ENCODE measurements at places on chromosomes 12 and 14.

DNA sequence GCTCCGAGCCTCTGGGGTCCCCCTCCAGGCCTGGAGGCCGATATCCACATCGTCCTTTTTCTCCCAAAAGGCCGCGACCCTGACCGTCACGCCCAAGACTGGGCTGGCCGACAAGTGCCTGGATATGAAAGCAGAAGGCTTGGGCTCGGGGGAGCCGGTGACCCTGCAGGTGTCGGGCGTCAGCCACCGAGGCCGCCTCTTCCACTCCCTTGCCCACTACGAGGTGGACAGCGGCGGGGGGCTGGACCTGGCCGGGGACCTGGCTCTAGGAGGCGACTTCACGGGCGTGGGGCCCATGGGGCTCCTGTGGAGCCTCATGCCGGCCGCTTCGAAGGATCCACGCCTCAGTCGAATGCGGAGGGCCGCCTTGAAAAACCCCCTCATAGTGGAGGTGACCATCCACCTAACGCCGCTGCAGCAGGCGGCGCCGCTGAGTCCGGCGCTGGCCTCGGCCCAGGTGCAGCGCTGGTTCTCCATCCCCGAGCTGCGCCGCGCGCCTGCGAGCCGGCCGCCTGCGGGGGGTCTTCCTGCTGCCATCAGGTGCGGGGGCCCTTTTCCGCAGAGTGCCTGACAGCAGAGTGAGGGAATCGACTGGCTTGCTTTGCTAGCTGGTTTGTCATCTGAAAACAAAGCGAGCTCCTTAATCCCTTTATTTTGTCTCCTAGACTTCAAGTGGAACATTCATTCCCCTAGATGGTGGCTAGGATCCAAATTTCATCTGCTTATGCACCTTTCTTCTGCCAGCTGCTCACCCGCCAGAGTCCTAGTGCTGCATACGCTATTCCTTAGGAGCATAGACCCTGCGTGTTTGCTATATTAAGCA lies 10.6 kb upstream of the DNAL1 start:
- no peak for DNase-seq

- DNase-seq = no peak
Observed at GRCh38 chr12:117279606-117280005, 81.8 kb downstream of the NOS1 start.

GRCh38 chr14:71964716-71965115 lies 32.5 kb downstream of the RGS6 start:
- no peak for DNase-seq

DNA sequence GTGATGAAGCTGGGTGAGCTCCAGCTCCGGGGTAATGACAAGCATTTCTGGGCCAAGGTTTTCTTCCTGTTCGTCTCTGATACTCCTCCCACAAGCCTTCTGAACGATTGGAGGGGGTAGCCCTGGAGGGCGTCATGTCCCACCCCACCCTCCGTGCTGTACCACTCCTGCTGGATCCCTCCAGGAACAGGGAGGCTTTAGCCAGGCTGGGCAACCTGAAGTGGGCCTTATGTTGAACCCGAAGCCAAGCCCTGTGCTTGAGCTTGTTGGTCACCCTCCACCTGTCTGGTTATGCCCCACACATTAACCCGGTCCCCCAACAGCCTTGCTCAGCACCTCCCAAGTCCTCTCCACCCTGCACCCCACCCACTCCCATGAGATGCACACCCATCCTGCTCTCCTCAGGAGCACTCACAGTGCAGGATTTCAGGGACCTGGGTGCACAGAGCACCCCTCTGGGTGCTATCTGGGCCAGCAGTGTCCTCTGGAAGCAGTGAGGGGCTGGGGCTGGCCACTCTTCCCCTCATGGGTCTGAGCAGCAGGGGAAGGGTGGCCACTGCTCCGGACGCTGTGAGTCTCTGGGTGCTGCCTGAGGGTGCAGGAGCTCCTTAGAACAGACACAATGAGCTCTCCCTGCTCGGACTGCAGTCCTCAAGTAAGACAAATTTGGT lies 6.8 kb upstream of the KRT83 start:
- no peak for DNase-seq

GRCh38 chr12:113860950-113861349 lies 105.2 kb downstream of the RBM19 start:
- DNase-seq = peak; percentile 85

- no peak for DNase-seq
Observed at GRCh38 chr14:72839753-72840607, 53.9 kb downstream of the DPF3 start.

- DNase-seq = no peak
Observed at GRCh38 chr14:101226603-101227425, 323.3 kb upstream of the RTL1 start.

- no peak for DNase-seq
Observed at GRCh38 chr14:80726211-80726610, 215.3 kb downstream of the CEP128 start.

GRCh38 chr12:82600379-82600778 lies 86.3 kb upstream of the TMTC2 start:
- no peak for DNase-seq

DNA sequence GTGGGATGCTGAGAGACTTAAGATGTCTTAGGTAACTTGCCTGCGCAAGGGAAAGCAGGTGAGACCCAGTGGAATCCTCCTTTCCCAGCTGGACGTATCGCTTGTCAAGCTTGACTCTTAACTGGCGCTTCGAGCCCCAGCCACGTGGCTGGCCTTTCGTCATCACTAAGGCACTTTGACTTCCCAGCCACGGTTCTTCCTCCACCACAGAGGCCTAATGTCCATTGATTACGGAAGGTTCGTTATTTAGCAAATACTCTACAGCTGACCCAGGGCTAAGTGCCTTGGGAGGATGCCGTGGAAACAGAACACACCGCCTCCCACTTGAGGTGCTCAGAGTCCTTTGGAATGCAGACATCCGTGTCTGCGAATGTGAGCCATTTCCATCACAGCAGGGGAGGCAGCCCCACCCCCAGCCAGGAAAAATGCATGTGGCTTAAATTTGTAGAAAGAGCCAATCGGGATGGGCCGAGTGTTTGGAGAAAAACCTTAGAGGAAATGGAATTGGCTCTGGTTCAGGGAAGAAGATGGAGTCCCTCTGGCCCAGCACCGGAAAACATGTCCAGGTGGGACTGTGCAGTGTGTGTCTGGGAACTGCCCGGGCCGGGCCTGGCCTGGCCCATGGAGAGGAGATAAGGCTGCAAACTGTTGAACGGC lies 115.7 kb downstream of the PLXNC1 start:
- no peak for DNase-seq

GRCh38 chr14:23828616-23829015 lies 125.0 kb upstream of the DHRS4 start:
- DNase-seq = no peak

- DNase-seq = no peak
Observed at GRCh38 chr14:31194661-31195060, 12.9 kb downstream of the HECTD1 start.

- DNase-seq = no peak
Observed at GRCh38 chr12:107657621-107658020, 28.0 kb upstream of the PWP1 start.

DNA sequence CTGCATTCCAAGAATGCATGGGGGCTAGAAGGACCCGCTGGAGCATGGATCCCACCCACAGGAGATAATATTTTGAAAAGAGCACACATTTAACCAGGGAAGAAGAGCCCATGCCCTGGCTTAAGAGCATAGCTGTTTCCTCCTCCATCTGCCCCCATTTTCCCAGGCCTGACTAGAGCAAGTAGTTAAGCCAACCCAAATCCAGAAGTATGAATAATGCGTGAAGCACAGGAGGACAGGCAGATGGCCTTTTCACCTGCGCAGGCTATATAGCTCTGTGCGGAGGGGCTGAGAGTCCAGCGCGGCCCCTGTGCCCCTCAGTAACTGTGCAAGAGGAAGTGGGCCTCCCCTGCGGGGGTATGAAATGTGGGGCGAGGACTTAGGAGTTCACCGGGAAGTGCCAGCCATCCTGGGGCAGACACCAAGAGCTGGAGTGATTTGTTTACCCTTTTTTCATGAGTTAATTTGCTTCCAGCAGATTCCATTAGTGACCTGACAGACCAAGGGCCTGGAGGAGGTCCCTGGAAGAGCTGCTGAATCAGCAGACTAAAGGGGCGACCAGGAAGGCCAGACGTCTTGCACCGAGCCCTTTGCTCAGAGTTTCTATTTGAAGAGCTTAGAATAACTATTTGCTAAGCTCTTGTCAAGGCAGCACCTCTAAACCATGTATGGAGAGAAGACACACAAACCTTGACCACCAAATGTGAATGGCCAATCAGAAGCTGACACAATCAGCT lies 37.2 kb downstream of the DPF3 start:
- no peak for DNase-seq

DNA sequence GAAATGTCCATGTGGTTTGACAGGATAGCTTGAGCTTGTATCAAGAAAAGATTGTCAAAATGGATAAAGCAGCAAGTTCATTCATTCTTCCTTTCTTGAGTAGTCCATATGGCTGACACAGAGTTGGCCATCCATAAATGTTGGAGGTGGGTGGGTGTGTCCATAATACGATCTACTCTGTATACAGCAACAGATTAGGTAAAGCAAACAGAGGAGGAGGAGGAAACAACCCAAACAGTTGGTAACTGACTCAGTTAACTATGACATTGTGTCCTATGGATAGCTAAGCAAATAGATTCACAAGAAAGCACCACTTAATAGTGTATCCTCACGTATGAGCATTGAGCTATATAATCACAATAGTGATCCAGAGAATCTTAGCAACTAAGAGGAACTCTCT lies 144.0 kb downstream of the EGLN3 start:
- no peak for DNase-seq

- DNase-seq = no peak
Observed at GRCh38 chr14:88305528-88306322, 17.3 kb downstream of the KCNK10 start.

- DNase-seq = no peak
Observed at GRCh38 chr12:95445884-95446505, 28.0 kb upstream of the METAP2 start.

GRCh38 chr14:61160798-61161197 lies 120.3 kb downstream of the TMEM30B start:
- DNase-seq = no peak

- no peak for DNase-seq
Observed at GRCh38 chr12:96403870-96404269, 3.6 kb upstream of the CDK17 start.

- peak; percentile 63 for DNase-seq
Observed at GRCh38 chr14:77026930-77027537, 1.5 kb downstream of the IRF2BPL start.

GRCh38 chr12:24922090-24922489 lies 26.8 kb downstream of the BCAT1 start:
- no peak for DNase-seq

GRCh38 chr14:104382361-104383087 lies 197.0 kb upstream of the C14orf180 start:
- no peak for DNase-seq

DNA sequence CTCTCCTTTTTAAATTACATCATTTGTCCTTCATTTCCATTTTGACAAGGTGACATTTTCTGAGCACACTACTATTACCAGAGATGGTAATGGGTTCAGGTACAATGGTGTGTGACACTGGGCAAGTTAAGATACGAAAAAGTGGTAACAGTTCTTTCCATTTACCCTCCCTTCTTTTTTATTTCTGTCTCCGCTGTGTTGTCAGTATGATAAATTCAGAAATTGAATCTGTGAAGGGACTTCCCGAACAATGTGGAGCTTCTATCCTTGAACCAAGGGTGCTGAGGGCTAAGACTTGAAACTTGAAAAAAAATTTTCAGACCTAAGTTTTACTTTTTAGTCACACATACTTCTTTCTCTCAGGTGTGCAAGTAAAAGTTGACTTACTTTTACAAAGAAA lies 103.7 kb downstream of the ERC1 start:
- no peak for DNase-seq

DNA sequence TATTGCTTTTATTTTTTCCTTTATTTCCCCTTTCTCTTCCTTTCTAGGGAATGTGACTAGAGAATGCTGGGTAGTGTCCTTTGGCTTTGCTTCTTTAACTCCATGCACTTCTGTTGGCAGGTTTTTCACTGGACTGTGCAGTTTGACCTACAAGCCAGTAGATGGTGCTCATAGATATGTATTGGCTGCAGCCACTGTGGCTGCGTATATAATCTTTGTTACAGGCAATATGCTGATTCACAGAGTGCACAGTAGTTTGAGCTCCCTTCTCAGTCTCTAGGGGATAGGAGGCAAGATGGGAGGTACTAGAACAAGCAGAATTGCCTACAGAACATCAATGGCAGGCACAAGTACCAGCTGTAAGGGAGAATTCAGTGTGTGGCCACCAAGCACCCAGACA lies 503.5 kb downstream of the LRFN5 start:
- peak; percentile 84 for DNase-seq

GRCh38 chr14:64246688-64247087 lies 47.5 kb downstream of the ESR2 start:
- no peak for DNase-seq

DNA sequence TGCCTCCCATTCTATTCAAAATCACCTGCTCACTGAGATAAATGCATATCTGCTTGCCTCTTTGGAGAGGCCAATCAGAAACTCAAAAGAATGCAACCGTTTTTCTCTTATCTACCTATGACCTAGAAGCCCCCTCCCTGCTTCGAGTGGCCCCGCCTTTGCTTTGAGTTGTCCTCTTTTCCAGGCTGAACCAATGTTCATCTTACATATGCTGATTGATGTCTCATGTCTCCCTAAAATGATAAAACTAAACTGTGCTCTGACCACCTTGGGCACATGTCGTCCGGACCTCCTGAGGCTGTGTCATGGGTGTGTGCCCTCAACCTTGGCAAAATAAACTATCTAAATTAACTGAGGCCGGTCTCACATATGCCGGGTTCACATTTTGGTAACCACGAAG lies 64.1 kb upstream of the HECTD1 start:
- DNase-seq = no peak

DNA sequence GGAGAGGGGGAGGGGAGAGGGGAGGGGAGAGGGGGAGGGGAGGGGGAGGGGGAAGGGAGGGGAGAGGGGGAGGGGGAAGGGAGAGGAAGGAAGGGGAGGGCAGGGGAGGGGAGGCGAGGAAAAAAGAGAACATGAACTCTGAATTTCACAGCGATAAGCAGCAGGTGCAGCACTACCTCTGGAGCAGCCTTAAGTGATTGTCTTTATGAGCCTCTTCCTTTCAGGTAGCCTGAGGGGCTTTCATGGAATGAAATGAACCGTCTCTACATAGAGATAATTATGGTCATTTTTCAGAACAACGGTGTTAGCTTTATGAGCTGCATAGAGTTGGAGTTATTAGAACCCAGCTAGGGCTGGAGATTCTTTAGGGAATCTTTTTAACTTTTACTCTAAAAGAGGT lies 18.1 kb upstream of the PTCSC3 start:
- no peak for DNase-seq

- no peak for DNase-seq
Observed at GRCh38 chr14:102966681-102967505, 44.4 kb downstream of the AMN start.

- DNase-seq = no peak
Observed at GRCh38 chr14:102668291-102668873, 75.9 kb downstream of the RCOR1 start.

All from LHCN-M2 (cell line).